Psoas muscle (tissue), 8 donors: ENCODE measurements at places on chromosomes 1 and 21. TPM values are rescaled to one million over a fixed set of nuclear protein-coding genes. Genes with fewer than 3 reads are reported as not detected.
A peak's percentile ranks its signal among the peaks of the same experiment; 100 is the strongest.

GRCh38 chr1:214588963-214589597, 13.9 kb upstream of the CENPF start:
- peak overlapping the region; percentile 74 for H3K27ac ChIP-seq
- DNase-seq: no peak
- no peaks in the 10 kb centered on the region for H3K36me3 ChIP-seq

DNA sequence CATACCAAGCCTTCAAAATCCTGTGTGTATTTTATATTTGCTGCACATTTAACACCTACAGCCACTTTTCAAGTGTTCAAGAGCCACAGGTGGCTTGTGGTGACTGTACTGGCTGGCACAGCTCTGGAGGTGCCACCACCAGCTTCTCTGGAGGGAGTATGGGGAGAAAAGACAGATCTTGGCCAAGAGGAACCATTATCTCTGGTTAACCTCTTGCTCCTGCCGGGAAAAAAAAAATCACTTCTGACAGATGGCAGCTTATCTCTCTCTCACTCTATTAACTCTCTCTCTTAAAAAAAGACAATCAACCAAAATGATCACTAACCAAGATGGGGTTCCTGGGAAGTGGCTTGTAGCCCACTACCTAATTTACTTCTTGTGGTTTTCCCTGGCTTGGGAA, 1.2 kb upstream of the RIIAD1 start:
- peak overlapping the region; percentile 84 for H3K27ac ChIP-seq
- H3K4me3 ChIP-seq: peak overlapping the region; percentile 77
- peaks cover 16% of the 10 kb centered on the region for H3K4me1 ChIP-seq
- H3K36me3 ChIP-seq: no peaks in the 10 kb centered on the region

GRCh38 chr1:33846861-33847260, 17.0 kb upstream of the HMGB4 start:
- no peak overlapping the region for H3K27ac ChIP-seq
- H3K4me1 ChIP-seq: no peaks in the 10 kb centered on the region
- DNase-seq: no peak
- H3K4me3 ChIP-seq: no peak overlapping the region
- H3K27me3 ChIP-seq: no peaks in the 10 kb centered on the region

Gene BRDT
- not detected for polyA plus RNA-seq

- no peaks in the 10 kb centered on the region for H3K27me3 ChIP-seq
- DNase-seq: no peak
- no peaks in the 10 kb centered on the region for H3K4me1 ChIP-seq
- no peak overlapping the region for H3K27ac ChIP-seq
Measured at GRCh38 chr1:176816232-176816631, 348.3 kb downstream of the ASTN1 start.

- no peak overlapping the region for H3K4me3 ChIP-seq
- H3K4me1 ChIP-seq: peaks cover 34% of the 10 kb centered on the region
- H3K27me3 ChIP-seq: no peaks in the 10 kb centered on the region
- no peaks in the 10 kb centered on the region for H3K36me3 ChIP-seq
- no peak for DNase-seq
- H3K27ac ChIP-seq: peak overlapping the region; percentile 84
Measured at GRCh38 chr1:185483664-185484450, 166.8 kb upstream of the IVNS1ABP start.

- DNase-seq: no peak
- H3K4me3 ChIP-seq: no peak overlapping the region
- no peaks in the 10 kb centered on the region for H3K27me3 ChIP-seq
Measured at GRCh38 chr21:31078216-31078615, 39.9 kb upstream of the KRTAP19-8 start.

GRCh38 chr1:46448109-46448911, 41.3 kb upstream of the DMBX1 start:
- H3K27me3 ChIP-seq: no peaks in the 10 kb centered on the region
- H3K4me3 ChIP-seq: peak overlapping the region; percentile 60
- DNase-seq: no peak
- no peaks in the 10 kb centered on the region for H3K4me1 ChIP-seq
- H3K36me3 ChIP-seq: no peaks in the 10 kb centered on the region
- no peak overlapping the region for H3K27ac ChIP-seq

GRCh38 chr21:29342363-29342957, 43.7 kb downstream of the BACH1 start:
- DNase-seq: peak; percentile 84
- peak overlapping the region; percentile 75 for H3K27ac ChIP-seq
- no peaks in the 10 kb centered on the region for H3K27me3 ChIP-seq
- peaks cover 15% of the 10 kb centered on the region for H3K36me3 ChIP-seq
- H3K4me1 ChIP-seq: peaks cover 55% of the 10 kb centered on the region

Gene IGSF3
- 0.52 TPM for polyA plus RNA-seq

Gene PARS2
- polyA plus RNA-seq: 5.3 TPM

DNA sequence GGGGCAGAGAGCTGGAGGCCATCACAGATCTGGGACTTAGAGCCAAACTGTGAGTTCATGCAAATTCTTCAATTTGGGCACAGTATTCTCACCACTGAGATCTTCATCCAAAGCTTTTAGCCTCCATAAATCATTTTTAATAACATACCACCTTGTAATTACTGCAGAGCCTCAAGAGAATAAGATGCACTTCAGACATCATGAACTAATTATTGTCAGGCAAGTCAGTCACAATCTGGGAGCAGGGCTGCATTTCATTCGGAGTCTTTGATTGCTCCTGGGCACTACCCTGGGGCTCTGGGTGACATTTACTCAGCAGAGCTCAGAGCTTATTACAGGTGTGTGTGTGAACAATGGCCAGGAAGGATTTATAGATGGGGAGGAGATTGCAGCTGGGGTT, 623.7 kb downstream of the PTPRU start:
- H3K36me3 ChIP-seq: no peaks in the 10 kb centered on the region
- DNase-seq: no peak
- H3K4me1 ChIP-seq: no peaks in the 10 kb centered on the region
- H3K4me3 ChIP-seq: no peak overlapping the region
- no peak overlapping the region for H3K27ac ChIP-seq

DNA sequence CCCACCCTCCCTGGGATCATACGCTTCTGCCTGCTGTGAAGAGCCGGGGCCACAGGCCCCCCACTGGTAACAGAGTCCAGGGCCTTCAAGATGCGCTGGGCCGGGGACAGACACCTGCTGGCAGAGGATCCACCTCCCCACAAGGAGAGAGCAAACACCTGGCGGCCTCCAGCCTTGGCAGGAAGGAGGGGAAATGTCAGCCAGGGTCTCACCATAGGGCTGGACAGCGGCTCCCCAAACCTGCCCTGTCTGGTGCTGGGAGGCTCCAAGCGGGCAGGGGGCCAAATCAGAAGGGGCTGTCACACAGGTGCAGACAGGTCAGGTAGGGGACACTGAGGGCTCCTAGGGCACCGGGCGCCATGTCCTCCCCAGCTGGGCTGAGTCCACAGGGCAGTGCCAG, 58.9 kb downstream of the KCNAB2 start:
- H3K4me3 ChIP-seq: no peak overlapping the region
- peak; percentile 8 for DNase-seq
- H3K27ac ChIP-seq: no peak overlapping the region

DNA sequence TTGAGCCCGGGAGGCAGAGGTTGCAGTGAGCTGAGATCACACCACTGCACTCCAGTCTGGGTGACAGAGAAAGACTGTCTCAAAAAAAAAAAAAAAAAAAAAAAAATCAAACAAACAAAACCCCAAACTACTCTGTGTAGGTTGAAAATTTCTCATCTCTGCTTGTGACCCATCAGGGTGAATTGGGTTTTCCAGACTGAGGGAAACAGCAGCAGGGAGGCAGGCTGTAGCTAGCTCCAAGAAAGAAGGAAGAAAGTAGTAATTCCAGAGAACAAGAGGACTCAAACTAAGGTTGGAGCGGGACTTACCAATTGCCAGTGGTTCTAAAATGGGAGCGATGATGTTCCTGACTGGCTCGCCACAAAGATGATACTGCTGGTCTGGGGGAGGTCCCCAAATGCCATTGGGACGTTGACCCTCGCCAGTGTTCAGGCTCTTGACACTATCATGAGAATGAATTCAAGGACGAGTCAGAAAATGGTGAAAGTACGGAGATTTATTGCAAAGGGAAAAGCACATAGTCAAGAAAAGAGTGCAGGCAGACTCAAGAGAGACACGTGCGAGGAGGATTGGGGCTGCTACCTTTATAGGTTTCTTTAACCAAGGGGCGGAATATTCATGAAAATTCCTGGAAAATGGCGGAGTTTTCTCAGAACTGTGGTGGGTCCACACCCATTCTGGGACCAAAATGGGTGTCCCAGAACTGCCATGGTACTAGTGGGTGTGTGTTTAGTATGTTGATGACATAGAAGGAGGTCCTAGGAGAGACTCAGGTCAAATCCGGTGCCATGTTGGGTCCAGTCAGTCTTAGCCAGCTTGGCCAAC, 13.4 kb downstream of the AADACL4 start:
- H3K4me3 ChIP-seq: no peak overlapping the region
- H3K27ac ChIP-seq: no peak overlapping the region
- H3K4me1 ChIP-seq: no peaks in the 10 kb centered on the region
- no peaks in the 10 kb centered on the region for H3K36me3 ChIP-seq

Gene FAM167B
- 3.7 TPM for polyA plus RNA-seq

GRCh38 chr1:14011888-14012287, 311.9 kb downstream of the PRDM2 start:
- no peaks in the 10 kb centered on the region for H3K36me3 ChIP-seq
- no peak for DNase-seq
- no peak overlapping the region for H3K27ac ChIP-seq
- H3K4me1 ChIP-seq: no peaks in the 10 kb centered on the region
